GM13976 (cell line): ENCODE measurements at places on chromosomes 3 and 15.

- no peak for DNase-seq
These were observed 162.8 kb upstream of the ZNF385D start for GRCh38 chr3:21913791-21914190.

DNA sequence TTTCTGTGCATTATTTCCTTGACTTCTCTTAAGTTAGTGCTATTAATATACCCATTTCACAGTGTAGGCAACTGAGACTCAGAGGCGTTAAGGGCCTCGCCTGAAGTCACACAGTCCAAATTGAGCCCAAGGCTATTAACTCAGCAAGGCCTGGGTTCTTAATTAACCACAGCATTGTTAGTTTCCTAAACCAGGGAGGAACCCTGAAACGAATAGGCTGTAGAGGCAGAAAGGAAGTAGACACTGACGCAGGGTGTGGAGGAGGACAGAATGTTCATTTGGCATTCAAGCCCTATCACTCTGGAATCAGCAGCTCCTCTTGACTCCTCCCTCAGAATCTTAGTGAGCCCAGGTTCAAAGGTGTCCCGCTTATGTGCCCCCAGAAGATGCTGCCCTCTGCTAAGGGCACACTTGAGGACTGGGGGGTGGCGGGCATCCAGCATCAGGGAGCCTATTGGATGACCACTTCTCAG lies 13.9 kb downstream of the ARHGEF3 start:
- DNase-seq = peak; percentile 33

- DNase-seq = no peak
These were observed 773.5 kb downstream of the SQOR start for GRCh38 chr15:46408312-46408711.

DNA sequence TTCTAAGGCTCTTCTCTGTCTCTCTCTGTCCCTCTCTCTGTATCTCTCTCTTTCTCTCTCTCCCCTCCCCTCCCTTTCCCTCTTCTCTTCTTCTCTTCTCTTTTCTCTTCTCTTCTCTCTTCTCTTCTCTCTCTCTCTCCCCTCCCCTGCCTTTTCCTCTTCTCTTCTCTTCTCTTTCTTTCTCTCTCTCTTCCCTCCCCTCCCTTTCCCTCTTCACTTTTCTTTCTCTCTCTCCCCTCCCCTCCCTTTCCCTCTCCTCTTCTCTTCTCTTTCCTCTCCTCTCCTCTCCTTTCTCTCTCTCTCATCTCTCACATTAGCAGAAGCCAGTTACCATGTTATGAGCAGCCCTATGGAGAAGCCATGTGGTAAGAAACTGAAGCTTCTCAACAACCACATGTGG lies 25.0 kb upstream of the SLC25A36 start:
- DNase-seq = no peak

DNA sequence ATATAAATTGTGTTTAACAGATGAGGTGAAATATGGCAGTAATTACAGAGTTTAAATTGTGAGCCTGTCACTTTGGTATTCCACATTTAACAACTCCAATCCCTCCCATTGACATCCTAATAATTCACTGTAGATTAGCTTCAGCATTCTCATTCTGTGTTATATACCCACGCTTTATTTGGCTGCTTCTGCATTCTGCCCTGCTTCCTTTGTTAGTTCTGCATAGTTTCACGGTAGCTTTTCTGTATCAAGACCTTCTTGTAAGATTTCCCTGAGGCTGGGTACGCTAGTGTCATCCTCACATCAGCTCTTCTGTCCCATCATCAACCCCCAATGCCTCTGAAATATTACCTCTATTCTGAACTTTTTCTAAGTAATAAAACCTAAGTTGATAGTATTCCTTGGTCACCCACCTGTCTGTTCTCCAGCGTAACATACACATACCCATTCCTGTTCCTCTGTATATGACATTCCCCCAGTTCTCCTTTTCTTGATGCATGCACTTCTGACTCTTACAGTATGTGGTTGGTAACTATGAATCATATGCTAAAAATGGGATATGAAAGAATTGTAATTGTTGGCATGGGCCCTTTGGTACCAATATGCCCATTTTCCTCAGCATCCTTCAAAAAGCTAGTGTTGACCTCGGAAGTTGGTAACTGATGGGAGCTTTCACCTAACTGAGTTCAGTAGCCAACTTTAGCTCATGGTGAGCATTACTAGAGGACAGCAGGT lies 171.2 kb downstream of the KLHL25 start:
- DNase-seq = no peak
